ENCODE measurements at places on chromosomes 13 and 19. TPM values are rescaled to one million over a fixed set of nuclear protein-coding genes. Genes with fewer than 3 reads are reported as not detected.
A peak's percentile ranks its signal among the peaks of the same experiment; 100 is the strongest.

Gene FBXO27
- 5.9 TPM for total RNA-seq

Gene BCAM
- total RNA-seq = 186 TPM

Gene EBI3
- 2.4 TPM for total RNA-seq

Gene ZNF85
- 1.2 TPM for total RNA-seq

Gene BBC3
- 29.7 TPM for total RNA-seq

Gene PCSK4
- total RNA-seq = 4.9 TPM

Gene ZNF154
- total RNA-seq = 4.2 TPM

Gene PRR12
- 0.87 TPM for total RNA-seq

Gene TMEM238
- 13.7 TPM for total RNA-seq

- peak; percentile 83 for DNase-seq
Measured at GRCh38 chr19:45406226-45407090, at the start of gene POLR1G. Gene POLR1G, plus strand, starts transcription at chr19:45406644. Its CDS starts 53 bp downstream, at chr19:45406697.

GRCh38 chr19:48962029-48962848 lies 2.9 kb upstream of the FTL start:
- peak; percentile 39 for DNase-seq

- DNase-seq = no peak
Measured at GRCh38 chr19:6660930-6661329, 9.0 kb downstream of the TNFSF14 start.

GRCh38 chr19:57099199-57099661 lies 20.6 kb upstream of the USP29 start:
- no peak for DNase-seq

DNA sequence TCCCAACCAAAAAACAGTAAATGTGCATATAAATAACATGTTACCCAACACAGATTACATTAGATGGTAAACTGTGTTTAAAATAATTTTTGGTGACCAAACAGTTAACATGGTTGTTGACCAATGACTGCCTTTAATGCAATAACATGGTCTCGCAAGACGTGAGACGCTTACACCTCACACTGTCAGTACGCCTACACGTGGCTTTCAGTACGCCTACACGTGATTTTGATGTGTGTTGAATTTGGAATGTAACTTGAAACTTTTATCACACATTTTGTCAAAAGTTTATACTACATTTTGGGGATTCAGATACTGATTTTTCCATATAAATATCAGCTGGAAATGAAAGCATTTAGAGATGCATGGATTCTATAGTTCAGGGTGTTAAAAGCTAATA lies 32.0 kb downstream of the SLC7A9 start:
- DNase-seq = no peak

DNA sequence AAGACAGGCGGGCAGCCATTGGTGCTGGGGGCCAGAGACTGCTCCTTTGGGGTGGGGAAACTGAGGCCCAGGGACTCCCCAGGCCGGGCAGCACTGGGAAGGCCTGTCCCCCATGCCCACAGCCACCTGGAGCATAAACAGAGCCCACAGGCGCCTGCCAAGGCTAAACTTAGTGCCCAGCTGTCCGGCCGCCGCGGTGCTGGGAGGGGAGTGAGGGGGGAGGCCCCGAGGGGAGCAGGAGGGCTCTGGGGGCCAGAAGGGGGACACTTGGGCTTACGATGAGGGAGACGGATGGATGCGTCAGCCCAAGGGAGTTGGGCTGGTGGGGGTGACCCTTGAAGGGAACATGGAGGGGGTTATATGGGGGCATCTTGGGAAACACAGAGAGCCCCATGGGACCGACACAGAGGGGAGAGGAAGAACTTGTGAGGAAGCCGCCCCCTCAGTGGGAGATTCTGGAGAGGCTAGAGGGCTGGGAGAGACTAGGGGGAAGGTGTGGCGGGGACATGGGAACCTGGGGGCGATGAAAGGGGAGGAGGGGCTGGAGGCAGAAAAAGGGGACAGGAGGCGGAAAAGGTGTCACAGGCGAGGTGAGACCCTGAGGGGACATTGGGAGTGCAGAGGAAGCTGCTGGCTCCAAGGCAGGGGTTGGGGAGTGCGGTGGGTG lies 2.2 kb downstream of the CERS1 start:
- DNase-seq = no peak

DNA sequence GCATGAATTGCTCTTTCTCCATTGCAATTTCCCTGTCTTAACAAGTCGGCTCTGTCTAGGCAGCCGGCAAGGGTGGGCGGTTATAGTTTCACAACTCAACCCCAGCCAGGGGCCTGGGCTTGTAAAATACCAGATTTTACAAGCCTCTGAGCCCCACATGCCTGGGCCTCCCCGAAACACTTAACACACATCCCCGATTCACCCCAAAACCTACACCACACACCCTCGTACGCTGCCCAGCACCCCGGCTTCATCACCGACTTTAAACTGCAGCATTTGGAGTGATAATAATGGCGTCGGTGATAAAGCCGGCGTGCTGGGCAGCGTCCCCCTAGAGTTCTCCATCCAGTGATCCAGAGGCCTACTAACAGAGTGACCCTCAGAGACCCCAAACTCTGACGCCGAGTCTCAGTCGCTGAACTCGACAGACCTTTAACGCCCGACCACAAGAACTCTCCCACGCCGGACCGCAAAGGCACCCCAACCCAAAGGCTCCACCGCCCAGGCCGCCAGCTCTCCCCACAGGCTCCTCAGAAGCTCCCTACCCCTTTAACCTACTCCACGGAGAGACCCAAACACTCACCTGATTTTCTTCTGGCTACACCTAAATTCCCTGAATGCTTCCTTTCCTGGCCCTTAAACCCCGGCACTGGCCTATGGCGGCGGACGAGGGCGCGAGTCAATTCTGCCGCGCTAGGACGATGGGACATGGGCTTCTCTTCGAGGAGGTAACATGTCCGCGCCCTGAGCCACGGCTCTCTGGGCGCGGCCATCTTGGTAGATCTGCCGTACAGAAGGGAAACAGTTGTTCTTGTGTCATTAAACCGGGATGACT lies at the start of gene ZNF649:
TSS of gene ZNF649 (minus strand) at position 687 of the 835 bp plus-strand sequence. CDS start 4,910 bp downstream, outside the sequence.
- DNase-seq = peak; percentile 71

DNA sequence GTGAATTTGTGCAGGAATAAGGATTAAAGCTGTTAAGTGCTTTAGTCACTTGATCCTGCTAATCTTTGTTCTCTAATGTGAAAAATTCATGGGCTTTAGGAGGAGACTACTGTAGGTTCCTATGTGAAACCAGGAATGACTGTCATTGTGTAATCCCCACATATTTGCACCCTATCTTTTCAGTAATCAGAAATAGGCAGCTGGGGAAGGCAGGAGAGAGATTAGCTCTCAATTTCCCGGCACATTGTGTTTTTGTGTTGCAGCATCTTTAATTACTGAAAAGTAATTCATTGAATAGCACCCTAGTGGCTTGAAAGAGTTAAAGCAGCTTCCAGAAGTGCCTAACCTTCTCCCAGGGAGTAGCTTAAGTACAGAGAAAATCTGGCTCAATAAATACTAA lies 282.9 kb downstream of the OLFM4 start:
- DNase-seq = no peak

DNA sequence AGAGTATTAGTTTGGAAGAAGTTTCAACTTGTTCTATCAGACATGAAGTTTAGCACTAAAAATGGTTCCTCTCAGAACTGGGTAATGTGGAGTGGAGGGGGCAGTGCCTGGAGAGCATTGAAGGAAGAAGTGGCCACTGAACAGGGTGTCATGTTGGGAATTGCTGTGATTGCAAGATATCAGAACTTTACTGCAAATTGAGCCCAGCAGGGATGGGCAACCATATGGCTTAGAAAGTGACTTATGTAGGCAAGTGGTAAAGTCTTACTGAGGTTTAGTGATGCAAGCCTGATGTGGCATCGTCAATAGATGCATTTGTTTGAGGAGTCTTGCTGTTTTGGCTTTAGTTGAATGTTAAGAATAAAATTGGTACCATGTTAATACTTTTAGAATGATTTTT lies 31.7 kb downstream of the WASF3 start:
- no peak for DNase-seq

DNA sequence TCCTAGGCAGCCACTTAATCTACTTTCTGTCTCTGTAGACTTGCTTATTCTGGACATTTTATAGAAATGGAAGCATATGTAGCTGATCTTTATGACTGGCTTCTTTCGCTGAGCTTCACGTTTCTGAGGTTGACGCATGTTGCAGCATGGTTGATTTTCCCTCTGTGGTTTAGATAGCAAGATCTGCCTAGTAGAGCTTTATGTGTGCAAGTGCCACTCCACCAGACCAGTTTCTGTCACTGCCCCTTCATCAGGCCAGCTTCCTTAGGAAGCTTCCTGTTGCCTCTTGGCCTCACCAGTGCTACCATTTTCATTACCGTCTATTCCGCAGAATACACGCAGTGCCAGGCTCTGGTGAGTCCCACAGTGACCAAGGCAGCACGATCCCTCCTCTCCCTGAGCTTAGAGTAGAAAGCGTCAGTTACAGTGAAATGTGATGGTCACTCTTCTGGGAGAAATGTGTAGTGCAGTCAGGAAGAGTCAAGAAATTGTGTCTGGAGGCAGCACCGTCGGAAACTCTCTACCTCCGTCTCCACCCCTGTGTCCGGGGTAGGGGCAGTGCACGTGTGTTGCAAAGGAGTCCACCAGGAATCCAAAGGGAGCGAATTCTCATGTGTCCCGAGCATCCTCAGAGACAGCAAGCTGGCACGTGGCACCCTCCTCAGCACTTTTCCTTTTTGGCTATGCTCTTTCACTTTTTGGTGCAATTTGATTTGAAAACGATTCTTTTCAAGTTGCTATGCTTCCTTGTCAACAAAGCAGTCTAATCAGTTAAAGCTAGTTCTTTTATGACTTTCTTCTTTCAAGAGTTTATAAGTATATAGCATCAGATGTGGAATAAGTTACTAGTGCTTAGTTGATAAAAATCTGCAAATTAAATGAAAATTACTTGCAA lies 45.4 kb upstream of the GPR183 start:
- no peak for DNase-seq

- no peak for DNase-seq
Measured at GRCh38 chr13:85638265-85638664, 161.0 kb downstream of the SLITRK6 start.

- DNase-seq = no peak
Measured at GRCh38 chr19:958967-959855, 24.9 kb upstream of the WDR18 start.

- no peak for DNase-seq
Measured at GRCh38 chr19:45766869-45767346, 2.1 kb downstream of the SIX5 start.

- no peak for DNase-seq
Measured at GRCh38 chr13:61414686-61415057, 977 bp downstream of the PCDH20 start.

GRCh38 chr19:16460454-16460853 lies 11.3 kb downstream of the EPS15L1 start:
- DNase-seq = no peak

GRCh38 chr19:52741951-52742485 lies 7.2 kb upstream of the ZNF611 start:
- no peak for DNase-seq

- DNase-seq = no peak
Measured at GRCh38 chr19:1611353-1611752, 6.1 kb upstream of the UQCR11 start.

GRCh38 chr19:18254546-18255503 lies 19.4 kb downstream of the IQCN start:
- no peak for DNase-seq

DNA sequence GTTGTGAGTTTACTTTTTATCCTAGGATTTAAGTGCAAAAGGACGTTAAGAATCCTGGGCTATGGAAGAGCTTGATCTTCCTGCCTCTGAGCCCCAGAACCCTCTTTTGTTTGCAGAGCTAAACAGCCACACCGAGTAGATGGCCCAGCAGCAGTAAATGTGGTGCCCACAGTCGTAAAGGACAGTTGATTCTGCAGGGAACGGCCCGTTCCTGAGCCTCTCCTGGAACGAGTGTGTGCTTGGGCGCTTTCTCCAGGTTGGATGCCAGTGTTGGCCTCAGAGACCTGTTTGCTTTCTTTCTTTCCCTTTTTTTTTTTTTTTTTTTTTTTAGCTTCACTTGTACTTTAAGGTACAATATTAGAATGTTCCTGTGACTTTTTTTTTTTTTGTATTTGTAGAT lies 41.7 kb downstream of the SPATA13 start:
- DNase-seq = no peak

DNA sequence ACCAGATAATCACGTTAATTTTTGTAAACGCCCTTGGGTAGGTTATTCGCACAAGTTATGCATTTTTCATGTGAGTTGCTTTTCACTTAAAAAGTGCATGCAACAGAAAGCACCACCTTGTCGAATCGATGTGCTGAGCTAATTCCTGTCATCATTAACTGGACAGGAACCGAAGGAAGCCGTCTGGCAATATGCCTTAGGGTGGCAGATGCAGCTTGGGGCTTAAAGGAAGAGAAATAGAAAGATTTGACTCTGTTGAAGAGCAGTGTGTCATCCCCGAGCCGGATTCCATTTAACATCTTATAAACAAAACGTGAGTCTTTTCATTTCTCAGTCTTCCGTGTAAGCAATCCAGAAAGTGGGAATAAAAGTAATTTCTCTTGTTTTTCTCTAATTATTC lies 70.0 kb downstream of the ATP11A start:
- no peak for DNase-seq
